ENCODE measurements at places on chromosomes 13 and 19.

- no peak for DNase-seq
These were observed 44.3 kb downstream of the COLGALT1 start for GRCh38 chr19:17599780-17600179.

DNA sequence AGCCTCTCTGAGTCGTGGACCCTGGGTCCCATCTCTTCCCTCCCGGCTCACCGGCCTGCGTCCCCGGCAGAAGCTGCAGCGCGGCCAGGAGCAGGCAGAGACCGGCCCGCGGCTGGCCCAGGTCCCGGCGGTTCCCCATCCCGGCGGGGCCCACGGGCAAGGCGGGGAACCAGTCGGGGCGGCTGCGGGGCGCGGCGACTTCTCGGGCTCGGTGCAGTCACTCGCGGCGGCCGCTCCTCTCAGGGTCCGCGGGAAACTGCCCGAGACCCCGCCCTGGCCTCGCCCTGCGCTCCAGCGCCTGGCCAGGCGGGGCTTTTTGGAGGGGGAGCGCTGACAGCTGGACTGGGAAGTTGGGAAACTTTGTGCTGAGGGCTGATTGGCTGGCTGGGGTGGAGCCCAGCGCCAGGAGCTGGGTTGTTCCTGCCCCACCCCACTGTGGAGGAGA is at the start of gene COL5A3:
Gene COL5A3, minus strand, starts transcription at position 258 of the 445 bp plus-strand sequence. Its CDS starts 119 bp downstream, at position 139.
- no peak for DNase-seq

- DNase-seq, result no peak
These were observed 22.5 kb downstream of the EXOC3L2 start for GRCh38 chr19:45222724-45223123.

DNA sequence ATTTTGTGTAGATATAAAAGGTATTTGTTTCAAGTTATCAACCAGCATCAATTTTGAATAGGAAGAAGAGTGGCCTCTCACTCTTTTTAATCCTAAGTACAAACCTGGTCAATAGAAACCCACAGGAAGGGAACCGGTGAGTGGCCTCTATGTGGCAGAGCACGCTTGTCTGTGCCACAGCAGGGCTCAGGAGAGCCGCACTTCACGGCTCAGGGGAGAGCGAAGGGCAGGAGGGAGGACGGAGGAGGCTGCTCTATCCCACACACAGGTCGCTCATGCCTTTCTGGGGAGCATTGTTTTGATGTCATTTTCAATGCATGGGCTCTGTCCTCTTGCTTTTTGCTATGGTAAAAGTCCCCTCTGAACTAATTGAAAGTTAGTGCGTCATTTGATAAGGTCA is 57.2 kb downstream of the TNFRSF19 start:
- no peak for DNase-seq

GRCh38 chr19:14402332-14403144 is 16.6 kb downstream of the DDX39A start:
- DNase-seq, result no peak

- DNase-seq, result no peak
These were observed 65.1 kb upstream of the TEX29 start for GRCh38 chr13:111255228-111255790.

GRCh38 chr19:36482876-36483275 is 6.5 kb downstream of the ZNF566 start:
- no peak for DNase-seq

DNA sequence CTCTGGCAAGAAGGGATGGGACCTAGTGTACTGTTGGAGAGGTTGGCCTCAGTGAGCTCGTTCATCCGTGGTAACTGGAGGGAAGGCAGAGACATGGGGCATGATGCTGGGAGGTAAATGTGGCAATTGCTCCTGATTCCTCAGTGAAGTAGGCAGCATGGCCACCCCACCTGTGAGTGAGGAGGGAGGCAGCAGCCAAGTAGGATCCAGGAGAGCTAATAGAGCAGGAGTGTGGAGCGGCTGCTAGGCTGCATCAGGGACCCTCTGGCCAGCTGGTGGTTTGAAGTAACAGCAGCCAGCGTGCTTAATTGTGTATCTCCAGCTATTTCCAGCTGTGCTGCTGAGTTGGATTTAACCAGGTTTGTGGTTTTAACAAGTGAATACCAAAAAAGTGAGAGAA is 24.7 kb downstream of the TM9SF2 start:
- DNase-seq, result no peak

DNA sequence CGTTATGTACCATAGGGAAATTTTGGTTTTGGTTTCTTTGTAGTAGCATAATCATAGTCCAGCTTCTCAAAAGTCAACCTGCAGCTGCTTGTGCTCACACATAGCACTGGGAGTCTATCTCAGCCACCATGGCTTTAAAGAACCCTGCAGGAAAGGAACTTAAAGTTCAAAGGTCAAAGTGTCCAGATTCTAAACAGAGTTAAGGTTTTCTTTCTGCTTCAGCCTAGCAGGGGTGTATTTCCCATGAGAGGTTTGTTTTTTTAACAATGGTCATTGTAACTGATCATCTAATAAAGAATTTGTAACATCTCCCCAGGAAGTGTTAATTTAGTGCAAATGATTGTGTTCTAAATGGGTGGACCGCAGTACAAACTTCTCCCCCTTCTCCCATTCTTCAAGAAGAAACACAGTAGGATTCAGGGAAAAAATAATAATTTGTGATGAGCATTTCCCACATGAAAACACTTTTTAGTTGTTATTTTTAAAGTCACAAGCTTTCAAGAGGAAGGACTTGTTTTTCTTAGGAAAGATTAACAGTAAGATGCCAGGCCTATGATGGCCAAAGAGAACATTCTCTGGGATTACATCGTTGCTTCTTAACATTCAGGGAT is 168.0 kb downstream of the EFNB2 start:
- no peak for DNase-seq

All from T-helper 1 cell (primary cell).